ENCODE measurements at places on chromosomes 2 and 18.

- DNase-seq, result no peak
Observed at GRCh38 chr2:144063602-144064001, 456.3 kb downstream of the ZEB2 start.

GRCh38 chr2:153786016-153786415, 85.7 kb upstream of the GALNT13 start:
- DNase-seq, result no peak

- DNase-seq, result no peak
Observed at GRCh38 chr2:238024986-238025385, 35.8 kb upstream of the SCLY start.

- DNase-seq, result no peak
Observed at GRCh38 chr18:9619545-9619944, 5.2 kb upstream of the PPP4R1 start.

GRCh38 chr18:43888598-43888997, 611.3 kb upstream of the SYT4 start:
- DNase-seq, result no peak

DNA sequence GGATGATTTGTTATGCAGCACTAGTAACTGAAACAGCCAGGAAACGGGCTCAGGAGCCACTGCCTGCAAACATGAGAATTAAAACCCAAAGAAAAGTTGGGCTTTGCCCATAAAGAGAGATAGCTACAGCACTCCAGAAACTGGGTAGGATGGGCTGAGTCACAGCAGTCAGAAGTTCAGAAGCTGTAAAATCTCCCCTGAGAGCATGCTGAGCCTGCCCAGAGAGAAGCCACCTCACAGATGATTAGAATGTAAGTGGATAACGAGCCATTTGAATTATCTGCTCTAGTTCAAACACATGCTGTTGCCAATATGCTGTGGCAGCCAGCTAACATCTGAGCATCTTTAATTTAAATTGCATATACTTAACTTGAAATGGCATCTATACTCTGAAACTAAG, 388.1 kb upstream of the ACVR2A start:
- DNase-seq, result no peak

GRCh38 chr2:25373269-25373981, 31.7 kb upstream of the DNMT3A start:
- DNase-seq, result no peak

DNA sequence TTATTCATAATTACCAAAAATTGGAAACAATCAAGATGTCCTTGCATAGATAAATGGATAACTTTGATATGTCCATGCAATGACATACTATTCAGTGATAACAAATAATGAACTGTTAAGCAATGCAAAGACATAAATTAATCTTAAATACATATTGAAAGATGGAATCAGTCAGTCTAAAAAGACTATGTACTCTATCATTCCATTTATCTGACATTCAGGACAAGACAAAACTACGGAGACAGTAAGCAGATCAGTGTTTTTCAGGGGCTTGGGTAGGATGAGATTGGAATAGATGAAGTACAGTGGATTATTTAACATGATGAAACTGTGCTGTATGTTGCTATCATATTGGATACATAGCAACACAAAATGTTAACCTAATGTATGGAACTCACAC, 21.3 kb upstream of the ZNF804A start:
- DNase-seq, result no peak

- DNase-seq, result no peak
Observed at GRCh38 chr2:120870467-120870788, 134.8 kb downstream of the GLI2 start.

GRCh38 chr2:167581961-167582574, 665.3 kb downstream of the STK39 start:
- no peak for DNase-seq

DNA sequence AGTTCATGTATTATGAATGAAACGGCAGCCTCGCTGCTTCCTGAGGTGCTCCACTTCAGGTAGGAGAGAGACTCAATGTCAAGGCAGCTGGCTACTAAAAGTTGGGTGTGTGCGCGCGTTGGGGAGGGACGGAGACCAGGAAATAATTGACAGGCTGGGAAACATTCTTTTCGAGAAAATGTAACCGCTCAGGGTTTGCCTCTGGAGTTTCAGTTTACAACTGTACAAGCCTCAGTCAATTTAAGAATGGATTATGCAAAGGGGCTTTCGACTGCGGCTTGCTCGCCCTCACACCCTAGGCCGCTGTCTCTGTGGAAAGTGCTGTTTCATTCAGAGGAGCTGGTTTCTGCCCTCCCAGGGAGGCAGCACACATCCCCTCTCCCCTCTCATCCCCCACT, 4.4 kb upstream of the SPRED2 start:
- no peak for DNase-seq

GRCh38 chr18:26225915-26226228, 373 bp upstream of the TAF4B start:
- DNase-seq, result no peak

- DNase-seq, result no peak
Observed at GRCh38 chr2:203692031-203692710, 14.3 kb upstream of the CD28 start.

DNA sequence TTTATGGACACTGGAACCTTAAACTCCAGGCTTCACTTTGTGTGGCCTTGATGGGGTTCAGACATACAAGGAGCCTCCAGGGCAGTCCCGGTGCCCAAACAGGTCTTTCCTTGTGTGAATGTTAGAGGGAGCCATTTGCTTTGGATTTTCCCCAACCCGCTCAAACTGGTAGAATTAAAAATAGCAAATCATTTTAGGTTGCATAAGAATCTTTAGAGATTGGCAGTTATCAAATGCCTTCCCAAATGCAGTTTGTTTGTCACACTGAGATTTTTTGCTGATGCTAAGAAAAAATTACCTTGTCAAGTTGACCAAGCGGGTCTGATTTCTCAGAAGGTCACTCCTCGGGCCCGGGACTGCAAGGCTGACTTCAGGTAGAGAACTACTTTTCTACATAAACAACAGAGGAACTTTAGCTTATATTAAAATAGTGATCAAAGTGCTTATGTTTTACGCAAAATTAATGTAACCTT, 36.4 kb downstream of the ATP6V1C2 start:
- DNase-seq, result no peak

- DNase-seq, result no peak
Observed at GRCh38 chr2:186426153-186427016, 59.7 kb upstream of the ZC3H15 start.

- no peak for DNase-seq
Observed at GRCh38 chr2:158817588-158817987, 22.5 kb downstream of the DAPL1 start.

GRCh38 chr2:241121008-241121407, 18.9 kb upstream of the MTERF4 start:
- DNase-seq, result no peak

GRCh38 chr2:234754126-234754525, 197.7 kb upstream of the SH3BP4 start:
- no peak for DNase-seq

DNA sequence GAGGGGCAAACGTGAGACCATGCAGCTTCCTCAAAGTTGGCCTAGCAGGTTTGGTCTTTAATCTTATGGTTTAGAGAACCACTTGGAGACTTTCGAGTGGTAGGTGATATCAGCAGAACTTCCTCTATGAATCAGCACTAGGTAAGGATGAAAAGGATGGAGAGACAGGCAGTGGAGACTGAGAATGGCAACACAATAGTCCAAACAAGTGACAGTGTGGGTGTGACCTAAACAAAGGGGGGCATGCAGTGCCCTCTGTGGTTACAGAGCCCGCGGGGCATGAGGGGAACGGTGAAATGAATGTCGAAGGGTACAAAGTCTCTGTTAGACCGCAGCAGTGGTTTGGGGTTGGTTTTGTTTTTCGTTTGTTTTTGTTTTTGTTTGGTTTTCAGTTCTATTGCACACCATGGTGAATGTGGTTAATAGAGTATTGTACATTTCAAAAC, 143.9 kb downstream of the L3MBTL4 start:
- DNase-seq, result no peak

GRCh38 chr2:216880509-216881184, 20.8 kb upstream of the TNP1 start:
- no peak for DNase-seq

- DNase-seq, result no peak
Observed at GRCh38 chr2:164657129-164657528, 35.8 kb upstream of the GRB14 start.

DNA sequence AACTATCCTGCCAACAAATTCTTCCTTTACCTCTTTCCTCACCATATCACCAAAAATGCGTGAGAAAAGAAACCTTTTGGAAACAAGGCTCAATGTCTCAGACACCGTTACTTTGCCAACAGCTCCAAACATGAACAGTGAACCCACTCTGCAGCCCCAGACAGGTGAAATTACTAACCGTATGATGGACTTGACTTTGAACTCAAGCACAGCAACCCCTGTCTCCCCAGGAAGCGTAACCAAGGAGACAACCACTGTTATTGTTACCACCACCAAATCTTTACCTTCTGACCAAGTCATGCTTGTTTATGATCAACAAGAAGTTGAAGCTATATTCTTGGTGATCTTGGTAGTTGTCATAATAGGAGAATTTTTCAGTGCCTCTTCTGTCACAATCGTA, 28.4 kb downstream of the MFSD6 start:
- DNase-seq, result no peak

All from coronary artery (tissue), 2 donors.